ENCODE measurements at places on chromosomes 6 and 20. TPM values are rescaled to one million over a fixed set of nuclear protein-coding genes. Genes with fewer than 3 reads are reported as not detected.

The LIN28B gene
- not detected for total RNA-seq

The HLA-DRB5 gene
- 15.6 TPM for total RNA-seq

The APMAP gene
- 53.4 TPM for total RNA-seq

- no peak for DNase-seq
Observed at GRCh38 chr6:4309540-4309939, 174.2 kb upstream of the ECI2 start.

DNA sequence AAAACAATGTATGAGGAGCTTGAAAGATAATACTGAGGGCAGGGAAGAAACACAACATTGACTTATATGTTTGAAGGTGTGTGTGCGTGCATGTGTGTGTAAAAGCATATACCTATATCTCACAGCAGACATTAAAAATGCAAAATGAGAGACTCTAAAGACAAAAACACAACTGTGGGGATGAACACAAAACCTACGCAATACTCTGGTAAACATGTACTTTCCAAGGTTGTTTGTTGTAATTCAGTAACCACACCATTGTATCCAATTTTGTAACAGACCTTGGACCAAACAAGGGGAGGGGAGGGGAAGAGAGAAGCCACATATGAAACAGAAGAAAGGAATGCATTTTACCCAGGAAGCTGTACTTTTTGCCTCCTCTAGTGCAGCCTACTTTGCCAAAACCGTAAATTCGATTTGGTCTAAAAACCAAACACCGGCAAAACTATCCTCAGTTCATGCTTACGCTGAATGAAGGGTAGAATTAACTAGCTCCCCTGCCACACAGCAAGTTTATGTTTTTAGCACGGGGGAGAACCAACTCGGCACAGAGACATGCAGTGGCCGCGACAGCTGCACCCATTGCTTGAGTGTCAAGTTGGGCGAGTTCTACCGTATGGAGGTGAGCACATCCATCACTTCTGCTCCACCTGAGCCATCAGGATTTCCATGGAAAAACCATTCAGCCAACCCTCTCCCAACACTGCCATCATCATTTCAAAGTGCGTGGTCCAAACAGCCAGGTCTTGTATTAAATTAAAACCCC lies 50.0 kb downstream of the CNKSR3 start:
- no peak for DNase-seq

GRCh38 chr6:35804996-35805736 lies at the start of gene LHFPL5:
Gene LHFPL5 (plus strand): TSS chr6:35805352. CDS start chr6:35805671, 319 bp downstream.
- DNase-seq: no peak

Measured in left colon (tissue), 2 donors.